ENCODE measurements at places on chromosomes 7 and 10.

DNA sequence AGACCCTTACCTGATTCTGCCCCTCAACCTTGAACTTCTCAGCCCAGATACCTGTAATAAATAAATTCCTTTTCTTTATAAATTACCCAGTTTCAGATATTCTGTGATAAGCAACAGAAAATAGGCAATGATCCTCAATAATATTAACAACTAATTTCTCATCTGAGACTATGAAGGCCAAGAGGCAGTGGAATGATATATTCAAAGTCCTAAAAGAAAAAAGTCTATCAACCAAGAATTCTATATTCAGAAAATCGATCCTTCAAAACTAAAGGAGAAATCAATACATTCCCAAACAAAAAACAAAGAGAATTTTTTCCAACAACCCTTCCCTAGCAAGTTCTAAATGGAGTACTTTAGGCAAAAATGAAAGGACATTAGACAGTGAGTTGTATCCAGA lies 279.6 kb downstream of the PTPRN2 start:
- DNase-seq: no peak

- no peak for DNase-seq
These were observed at the start of gene GCK for GRCh38 chr7:44189286-44189992. GCK (minus strand) TSS chr7:44189439; CDS start chr7:44188953, 486 bp downstream.

- DNase-seq: no peak
These were observed 592.5 kb downstream of the KCNMA1 start for GRCh38 chr10:77045085-77045484.

- DNase-seq: no peak
These were observed 143.2 kb upstream of the C7orf33 start for GRCh38 chr7:148447221-148447849.

DNA sequence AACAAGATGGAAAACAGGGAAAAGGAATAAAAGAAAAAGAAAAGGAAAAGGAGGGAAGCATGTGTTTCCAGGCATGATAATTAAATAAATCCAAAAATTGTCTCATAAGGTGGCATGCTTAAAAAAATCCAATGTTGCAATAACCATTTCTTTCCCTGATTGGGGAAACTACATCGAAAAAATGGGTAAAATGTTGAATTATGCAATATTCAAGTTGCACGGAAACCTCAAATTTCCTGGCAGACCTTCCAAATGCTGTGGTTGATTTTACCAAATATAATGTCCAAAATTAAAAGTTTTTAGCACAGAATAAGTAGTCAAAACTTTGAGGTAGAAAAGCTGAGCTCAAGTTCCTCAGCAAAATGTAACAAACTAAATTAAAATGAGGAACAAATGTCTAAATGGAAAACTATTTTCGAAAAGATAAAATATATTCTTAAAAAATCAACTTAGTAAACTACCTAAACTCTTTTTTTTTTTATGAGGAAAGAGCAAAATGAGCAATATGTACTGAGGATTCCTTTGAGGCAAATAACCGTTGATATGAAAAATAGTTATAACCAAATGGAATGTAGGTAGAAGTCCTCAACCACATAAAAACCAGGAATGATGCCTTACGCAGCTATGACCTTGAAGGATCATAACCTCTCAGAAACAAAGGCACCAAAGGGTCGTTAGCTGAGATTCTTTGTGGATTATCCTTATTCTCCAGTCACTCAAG lies 52.6 kb downstream of the MACC1 start:
- DNase-seq: no peak

- no peak for DNase-seq
These were observed 134.1 kb upstream of the C1GALT1 start for GRCh38 chr7:7048213-7048612.

Measured in stimulated activated CD8-positive, alpha-beta memory T cell treated with anti-CD3 and anti-CD28 coated beads, Interleukin-2, amount 100 ng/mL, for 48 hours (primary cell).